NCI-H1105 (cell line): ENCODE measurements at places on chromosomes 16 and 17.

GRCh38 chr17:30279156-30279555 lies 12.6 kb downstream of the BLMH start:
- no peak for DNase-seq

DNA sequence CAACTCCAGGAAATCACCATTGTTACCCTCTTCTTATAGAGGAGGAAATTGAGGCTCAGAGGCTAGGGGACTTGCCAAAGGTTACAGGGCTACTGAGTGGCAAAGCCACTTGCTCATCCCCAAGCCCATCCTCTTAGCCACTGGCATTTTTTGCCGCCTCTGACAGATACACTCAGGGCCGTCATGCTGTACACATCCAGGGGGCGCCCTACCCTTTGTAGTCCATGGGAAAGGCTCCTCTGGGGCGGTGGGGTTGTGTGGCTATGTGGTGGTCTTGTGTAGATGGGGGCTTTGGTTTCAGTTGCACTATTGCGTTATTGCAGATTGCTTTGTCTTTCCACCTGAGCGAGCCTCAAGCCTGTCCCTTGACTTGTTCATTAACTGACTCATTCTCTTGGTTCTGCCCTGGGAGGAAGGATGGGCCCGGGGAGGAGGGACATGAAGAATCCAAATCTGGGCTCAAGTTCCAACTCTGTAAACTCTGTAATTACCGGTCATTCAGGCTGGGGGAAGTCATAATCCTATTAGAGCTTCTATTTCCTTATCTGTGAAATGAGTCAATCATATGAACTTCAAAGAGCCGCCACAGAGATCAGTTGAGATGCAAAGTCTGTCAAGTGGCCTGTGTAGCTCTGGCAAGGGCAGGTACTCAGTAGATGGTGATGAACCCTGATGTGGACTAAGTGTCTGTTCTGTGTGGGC lies 2.8 kb downstream of the NOS2 start:
- no peak for DNase-seq

DNA sequence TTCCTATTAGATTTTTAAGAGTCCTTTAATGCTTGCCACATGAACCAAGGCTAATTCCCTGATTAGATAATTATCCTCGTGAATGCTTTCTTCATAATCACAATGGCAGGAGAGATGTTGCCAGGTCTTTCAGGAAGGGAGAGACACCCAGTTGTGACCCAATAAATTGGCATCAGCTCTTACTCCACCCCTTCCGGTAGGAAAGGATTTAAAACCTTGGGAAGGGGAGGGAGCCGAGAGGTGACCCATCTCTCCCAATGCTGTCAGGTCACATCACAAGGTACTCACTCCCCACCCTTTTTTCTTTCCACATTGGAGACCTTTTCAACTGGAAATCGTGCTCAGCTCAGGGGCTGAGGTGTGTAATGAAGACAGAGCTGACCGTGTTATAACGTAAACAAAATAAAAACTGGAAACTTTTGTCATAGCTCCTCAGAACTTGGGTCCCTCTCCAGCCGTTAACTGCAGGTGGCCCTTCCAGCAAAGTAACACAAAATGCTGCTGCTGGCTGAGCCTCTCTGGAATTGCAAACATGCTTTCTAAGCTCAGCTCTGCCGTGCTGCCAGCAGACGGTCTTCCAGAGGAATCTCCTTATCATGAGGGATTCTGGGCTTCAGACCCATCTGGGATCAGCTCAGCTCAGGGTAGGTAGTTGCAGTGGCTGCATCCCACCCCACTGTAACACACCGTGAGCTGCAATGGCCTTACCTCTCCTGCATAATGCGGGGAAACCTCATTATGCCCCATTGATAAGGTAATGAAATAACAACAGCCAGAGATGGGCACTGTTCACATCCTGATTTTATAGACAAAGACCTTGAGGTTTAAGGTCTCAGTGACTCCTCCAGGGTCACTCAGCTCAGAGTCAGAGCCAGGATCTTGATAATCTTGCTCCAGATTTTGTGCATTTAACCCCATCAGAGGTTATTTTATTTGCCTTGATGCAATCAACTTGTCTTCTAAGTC lies 15.6 kb downstream of the TMEM100 start:
- no peak for DNase-seq

- no peak for DNase-seq
Measured at GRCh38 chr17:27217631-27218030, 76.3 kb upstream of the WSB1 start.

DNA sequence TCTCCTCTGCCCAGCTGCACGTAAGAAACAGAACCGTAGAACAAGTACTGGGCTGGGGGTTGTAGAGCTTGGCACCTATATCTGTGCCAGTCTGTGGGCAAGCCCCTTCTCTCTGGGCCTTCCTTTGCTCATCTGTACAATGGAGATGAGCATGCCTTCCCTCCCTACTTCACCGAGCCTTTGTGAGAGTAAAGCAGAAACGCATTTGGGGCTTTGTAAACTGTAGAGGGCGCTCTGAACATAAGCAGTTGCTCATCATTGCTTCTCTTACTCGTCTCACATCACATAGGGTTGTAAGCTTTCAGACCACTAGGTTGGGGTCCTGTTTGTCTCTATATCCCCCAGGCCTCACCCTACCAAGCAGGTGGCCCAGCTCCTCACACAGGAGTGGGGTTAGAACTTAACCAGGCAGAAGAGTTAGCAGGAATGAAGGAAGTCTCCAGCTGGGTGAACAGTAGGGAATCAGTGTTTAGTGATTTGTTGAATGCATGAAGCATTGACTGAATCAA lies 15.1 kb downstream of the SAMD14 start:
- no peak for DNase-seq
